ENCODE measurements at places on chromosomes 1 and 21. TPM values are rescaled to one million over a fixed set of nuclear protein-coding genes. Genes with fewer than 3 reads are reported as not detected.

The TTF2 gene
- 19.8 TPM for total RNA-seq

The NFASC gene
- total RNA-seq, result 12.1 TPM

The ST6GALNAC5 gene
- total RNA-seq, result 0.39 TPM

The WDR3 gene
- total RNA-seq, result 25.0 TPM

The APCS gene
- not detected for total RNA-seq

The NOS1AP gene
- not detected for total RNA-seq

All from subcutaneous preadipocyte (primary cell).